Memory B cell (primary cell): ENCODE measurements at places on chromosomes 16 and 17.

DNA sequence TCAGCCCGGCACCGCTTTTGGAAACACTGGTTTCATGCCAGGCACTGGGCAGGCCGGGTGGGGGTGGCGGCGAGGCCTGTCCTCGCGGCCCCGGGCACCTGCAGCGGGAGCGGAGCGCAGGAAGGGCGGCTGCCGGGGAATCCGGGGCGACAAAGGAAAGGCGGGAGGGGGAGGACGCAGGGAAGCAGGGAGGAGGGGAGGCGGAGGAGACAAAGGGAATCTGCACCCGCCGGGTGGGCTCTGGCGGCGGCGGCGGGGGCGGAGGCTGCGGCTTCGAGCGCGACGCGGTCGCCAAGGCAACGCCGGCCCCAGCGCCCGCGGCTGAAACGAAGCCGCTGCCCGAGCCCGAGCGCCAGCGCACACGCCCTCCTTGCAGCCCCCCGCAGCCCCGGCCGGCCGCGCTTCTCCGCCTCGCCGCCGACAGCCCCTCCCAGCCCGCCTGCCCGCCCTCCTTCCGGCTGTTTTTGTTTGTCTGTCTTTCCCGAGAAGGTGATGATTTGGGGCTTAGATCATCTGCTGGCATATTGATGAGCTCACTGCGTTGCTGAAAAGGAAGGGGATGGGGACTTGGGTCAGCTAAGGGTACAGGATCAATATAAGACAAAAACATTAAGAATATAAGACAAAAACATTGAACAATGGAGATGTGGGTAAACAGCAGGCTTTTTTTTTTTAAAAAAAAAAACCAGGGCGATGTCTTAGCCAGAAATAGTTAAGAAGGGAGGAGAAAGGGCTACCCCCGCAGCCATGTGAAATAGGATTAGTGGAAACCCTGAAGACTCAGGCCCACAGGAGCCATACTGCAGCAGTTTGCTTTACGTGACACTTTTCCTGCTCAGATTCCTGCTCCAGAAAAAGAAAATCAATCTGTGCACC, 32.7 kb downstream of the CDK5R1 start:
- H3K36me3 ChIP-seq, result no peaks in the 10 kb centered on the region
- peak overlapping the region; percentile 79 for H3K4me3 ChIP-seq
- peak overlapping the region; percentile 92 for H3K27ac ChIP-seq
- peaks cover 56% of the 10 kb centered on the region for H3K4me1 ChIP-seq

DNA sequence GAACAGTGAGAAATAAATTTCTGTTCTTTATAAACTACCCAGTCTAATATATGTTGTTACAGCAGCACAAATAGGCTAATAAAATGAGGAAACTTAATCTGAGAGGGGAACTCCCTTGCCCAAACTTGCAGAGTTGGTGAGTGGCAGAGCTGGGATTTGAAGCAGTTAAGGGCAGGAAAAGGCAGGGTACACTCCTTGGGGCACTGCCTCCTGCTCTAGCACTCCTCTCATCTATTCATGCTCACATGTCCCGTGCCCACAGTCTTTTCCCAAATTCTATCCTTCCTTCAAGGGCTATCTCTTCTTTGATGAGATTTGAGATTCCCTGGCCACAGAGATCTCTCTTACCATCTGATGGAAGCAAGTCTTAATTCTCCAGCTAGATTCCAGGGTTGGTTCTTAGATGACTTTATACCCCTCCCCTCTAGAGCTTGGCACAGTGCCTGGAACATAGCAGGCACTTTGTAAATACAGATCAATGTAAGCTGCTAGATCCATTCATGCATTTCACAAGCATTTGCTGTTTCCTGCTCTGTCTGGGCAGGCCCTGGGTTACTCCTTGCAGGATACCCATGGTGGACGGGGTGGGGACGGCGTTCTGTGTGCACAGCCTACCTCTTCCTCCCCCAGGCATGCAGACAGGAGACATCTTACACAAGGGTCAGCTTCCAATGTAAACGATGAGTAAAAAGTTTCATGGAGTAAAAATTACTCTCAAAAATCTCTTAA, 39.2 kb upstream of the ABCC12 start:
- no peak overlapping the region for H3K27ac ChIP-seq
- no peaks in the 10 kb centered on the region for H3K4me1 ChIP-seq
- H3K27me3 ChIP-seq, result peaks cover 6% of the 10 kb centered on the region
- no peak for DNase-seq
- no peaks in the 10 kb centered on the region for H3K36me3 ChIP-seq

DNA sequence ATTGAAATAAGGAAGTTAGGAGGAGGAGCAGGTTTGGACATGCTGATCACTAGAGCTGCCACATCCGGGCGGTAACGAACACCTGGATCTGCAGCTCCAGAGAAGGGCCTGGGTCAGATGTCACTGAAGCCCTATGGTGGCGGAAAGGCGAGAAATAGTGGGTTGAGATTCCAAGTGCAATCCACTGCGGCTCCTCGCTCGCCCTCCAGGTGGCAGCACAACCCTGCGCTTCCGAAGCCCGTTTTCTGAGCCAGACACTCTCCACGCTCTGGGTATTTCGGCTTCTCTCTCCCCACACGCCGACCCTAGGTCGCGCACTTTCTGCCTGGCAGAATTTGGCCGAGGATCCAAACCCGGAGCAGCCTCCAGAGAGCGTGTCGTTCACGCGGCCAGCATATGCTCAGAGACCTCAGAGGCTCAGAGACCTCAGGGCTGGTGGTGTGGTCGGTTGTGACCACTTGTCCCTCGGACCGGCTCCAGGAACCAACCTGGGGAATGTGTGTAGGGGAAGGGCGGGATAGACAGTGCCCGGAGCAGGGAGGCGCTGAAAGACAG, 922 bp upstream of the SLC2A4 start:
- peaks cover 15% of the 10 kb centered on the region for H3K27me3 ChIP-seq
- H3K27ac ChIP-seq, result no peak overlapping the region

DNA sequence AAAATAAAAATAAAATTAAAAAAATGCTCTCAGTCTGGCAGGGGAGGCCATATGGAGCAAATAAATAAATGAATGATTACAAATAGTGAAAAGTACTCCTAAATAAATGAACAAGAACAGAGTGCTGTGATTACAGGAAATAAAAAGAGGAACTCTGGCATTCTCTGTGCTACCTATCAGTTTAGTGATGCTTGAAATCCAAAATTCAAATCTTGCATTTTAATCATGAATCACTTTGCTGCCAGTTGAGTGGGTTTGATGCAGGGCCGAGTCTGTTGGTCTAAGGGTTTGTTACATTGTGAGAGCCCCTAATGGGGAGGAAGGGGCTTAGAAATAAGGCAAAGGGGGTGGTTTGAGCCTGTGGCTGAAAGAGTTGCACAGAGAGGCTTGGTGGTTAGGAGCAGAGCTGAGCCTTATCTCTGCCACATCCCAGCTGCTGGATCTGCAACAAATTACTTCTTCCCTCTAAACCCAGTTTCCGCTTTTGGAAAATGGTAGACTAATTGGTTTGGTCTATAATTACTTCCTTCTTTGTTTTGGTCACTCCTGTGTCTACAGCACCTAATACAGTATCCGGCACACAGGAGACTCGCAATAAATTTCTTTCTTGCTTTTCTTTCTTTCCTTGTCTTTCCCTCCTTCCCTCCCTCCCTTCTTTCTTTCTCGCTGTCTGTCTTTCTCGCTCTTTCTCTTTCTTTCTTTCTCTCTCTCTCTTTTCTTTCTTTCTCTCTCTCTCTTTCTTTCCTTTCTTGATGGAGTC, 6.3 kb upstream of the ABCC1 start:
- no peaks in the 10 kb centered on the region for H3K27me3 ChIP-seq
- peaks cover 11% of the 10 kb centered on the region for H3K4me1 ChIP-seq

- no peaks in the 10 kb centered on the region for H3K27me3 ChIP-seq
- no peak overlapping the region for H3K4me3 ChIP-seq
- H3K27ac ChIP-seq, result no peak overlapping the region
- peaks cover 26% of the 10 kb centered on the region for H3K36me3 ChIP-seq
- H3K4me1 ChIP-seq, result no peaks in the 10 kb centered on the region
These were observed 21.9 kb downstream of the CPPED1 start for GRCh38 chr16:12781777-12782176.

- H3K36me3 ChIP-seq, result no peaks in the 10 kb centered on the region
- H3K27ac ChIP-seq, result no peak overlapping the region
- peaks cover 2% of the 10 kb centered on the region for H3K27me3 ChIP-seq
These were observed 17.8 kb downstream of the CDH16 start for GRCh38 chr16:66900721-66901441.

DNA sequence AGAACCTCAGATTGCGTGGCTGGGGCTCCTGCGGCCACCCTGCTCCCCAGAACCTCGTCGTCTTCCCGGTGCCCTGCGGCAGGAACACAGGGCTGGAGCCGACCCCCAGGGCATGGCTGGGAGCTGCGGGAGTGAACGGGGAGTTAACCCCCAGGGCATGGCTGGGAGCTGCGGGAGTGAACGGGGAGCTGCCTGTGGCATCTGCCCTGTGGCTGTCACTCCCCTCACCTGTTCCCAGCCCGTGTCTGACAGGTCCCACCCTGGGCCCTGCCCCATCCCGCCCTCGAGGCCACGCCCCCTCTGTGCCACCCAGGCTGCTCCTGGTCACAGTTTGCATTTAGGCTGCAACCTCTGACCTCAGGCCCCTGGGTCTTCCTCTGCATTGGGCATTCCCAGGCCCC, 39.4 kb upstream of the ACSF3 start:
- no peak overlapping the region for H3K4me3 ChIP-seq
- peaks cover 7% of the 10 kb centered on the region for H3K4me1 ChIP-seq
- no peak for DNase-seq
- no peak overlapping the region for H3K27ac ChIP-seq

- no peaks in the 10 kb centered on the region for H3K4me1 ChIP-seq
- H3K36me3 ChIP-seq, result no peaks in the 10 kb centered on the region
- no peak overlapping the region for H3K4me3 ChIP-seq
- H3K27ac ChIP-seq, result no peak overlapping the region
- H3K27me3 ChIP-seq, result no peaks in the 10 kb centered on the region
- DNase-seq, result no peak
These were observed 736.5 kb downstream of the KCNJ2 start for GRCh38 chr17:70905796-70906195.

DNA sequence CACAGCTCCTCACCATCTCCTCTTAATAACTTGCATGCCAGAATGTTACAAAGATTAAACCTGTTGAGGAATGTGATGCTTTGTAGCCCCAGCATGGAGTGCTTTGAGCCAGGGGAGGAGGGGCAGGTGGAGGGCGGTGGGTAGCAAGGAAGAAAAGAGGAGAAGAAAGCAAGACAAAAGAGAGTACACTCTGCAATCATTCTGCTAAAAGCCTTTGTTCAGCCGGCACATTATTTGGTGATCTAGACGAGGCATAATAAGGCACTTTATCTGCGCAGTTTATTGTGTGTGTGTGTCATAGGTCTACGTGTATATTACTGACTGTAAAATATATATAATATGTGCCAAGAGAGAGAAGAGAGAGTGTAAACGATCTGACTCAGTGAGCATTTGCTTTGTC, 139.1 kb downstream of the SOX9 start:
- no peak for DNase-seq
- H3K4me3 ChIP-seq, result no peak overlapping the region
- no peaks in the 10 kb centered on the region for H3K4me1 ChIP-seq
- no peaks in the 10 kb centered on the region for H3K36me3 ChIP-seq
- H3K27me3 ChIP-seq, result no peaks in the 10 kb centered on the region
- H3K27ac ChIP-seq, result no peak overlapping the region
